IMR-90 (cell line): ENCODE measurements at places on chromosomes 16 and 17. TPM values are rescaled to one million over a fixed set of nuclear protein-coding genes. Genes with fewer than 3 reads are reported as not detected.
A peak's percentile ranks its signal among the peaks of the same experiment; 100 is the strongest.

Gene SOCS3
- polyA plus RNA-seq: 18.3 and 19.2 TPM in 2 replicates

DNA sequence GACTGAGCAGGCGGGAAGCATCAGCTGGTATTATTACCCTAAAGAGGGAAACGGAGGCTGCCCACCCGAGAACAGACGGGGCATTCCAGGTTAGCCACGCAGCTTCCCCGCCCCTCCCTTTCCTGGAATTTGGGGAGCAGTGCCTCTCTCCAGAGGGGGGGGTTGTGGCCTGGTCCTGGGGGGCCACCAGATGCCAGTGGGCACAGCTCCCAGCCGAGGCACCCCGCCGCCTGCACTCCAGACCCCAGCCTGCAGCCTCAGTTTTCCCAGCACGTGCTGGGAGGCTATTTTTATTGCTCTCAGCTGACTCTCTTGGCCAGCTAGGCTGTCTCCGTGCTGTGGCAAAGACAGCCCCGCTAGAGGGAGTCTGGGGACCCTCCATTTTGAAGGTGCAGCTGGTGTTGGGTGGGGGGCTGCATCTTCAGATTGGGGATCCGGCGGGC lies 62.7 kb upstream of the GSE1 start:
- DNase-seq: no peak

DNA sequence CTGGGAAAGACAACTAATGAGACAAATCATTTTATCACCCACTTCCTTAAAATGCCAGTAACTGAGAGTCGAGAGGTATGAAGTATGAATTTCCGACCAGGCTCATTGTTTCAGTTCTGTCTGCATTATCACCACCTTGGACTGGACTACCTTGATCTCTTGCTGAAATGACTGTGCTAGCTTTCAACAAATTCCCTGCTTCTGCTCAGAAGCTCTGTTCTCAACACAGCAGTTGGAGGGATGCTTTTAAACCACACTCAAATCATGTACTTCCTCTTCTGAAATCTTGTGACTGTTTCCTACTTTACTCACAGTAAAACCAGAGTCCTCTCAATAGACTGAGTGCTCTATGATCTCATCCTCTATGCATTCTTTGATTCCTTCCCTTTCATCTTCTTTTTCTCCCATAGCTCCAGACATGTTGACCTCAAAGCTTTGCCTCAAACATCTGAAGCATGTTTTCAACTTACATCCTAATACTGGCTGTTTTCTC lies 195.8 kb downstream of the KCNJ2 start:
- peak; percentile 78 for DNase-seq

GRCh38 chr16:10979717-10980601 lies 35.6 kb downstream of the CLEC16A start:
- DNase-seq: no peak

GRCh38 chr16:47082099-47082865 lies 61.5 kb downstream of the NETO2 start:
- no peak for DNase-seq
